ENCODE measurements at places on chromosomes 2 and 18.

DNA sequence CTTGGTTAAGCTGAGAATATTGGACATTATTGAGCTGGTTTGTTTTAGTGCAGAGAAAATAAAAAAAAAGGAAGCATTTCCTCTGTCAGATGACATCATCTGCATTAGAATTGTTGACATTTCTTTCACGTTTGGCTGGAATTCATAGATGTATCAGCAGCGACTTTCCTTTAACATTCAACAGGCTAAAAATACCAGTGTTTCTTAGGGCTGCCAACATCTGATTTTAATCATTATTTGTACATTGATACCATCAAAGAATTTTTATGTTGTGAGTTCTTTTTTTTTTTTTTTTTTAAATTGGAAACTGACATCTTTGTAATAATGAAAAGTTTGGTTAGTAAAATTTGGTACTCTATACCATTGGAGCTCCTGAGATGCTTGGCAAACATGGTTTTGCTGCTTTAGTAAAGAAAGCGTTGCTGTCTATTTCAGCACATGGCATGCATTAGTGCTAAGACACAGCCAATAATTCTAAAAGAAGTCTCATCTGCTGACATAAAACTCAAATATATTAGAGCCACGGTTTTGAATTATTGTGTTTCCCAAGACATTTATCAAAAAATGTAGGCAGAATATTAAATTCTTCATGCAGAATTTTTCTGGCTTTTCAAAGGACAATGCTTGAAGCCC, 33.6 kb downstream of the GTF2A1L start:
- no peak for DNase-seq

DNA sequence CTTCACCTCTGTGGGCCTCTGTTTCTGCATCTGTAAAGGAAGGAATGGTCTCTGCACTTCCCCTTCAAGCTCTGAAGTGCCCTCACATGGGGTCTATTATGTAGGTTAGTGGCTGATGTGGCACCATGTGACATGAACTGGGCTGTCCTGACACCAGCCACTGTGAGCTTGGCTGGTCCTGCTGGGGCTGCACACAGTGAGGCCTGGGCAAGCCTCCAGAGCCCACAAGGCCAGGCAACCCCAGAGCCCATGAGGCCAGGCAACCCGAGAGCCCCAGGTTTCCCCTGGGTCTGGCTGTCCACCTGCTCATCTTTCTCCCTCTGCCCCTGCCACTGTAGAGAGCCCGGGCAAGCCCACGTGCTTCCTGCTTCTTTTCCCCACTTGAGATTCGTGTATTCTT, 150.1 kb upstream of the SMAD2 start:
- no peak for DNase-seq

- DNase-seq: no peak
Measured at GRCh38 chr2:34123996-34124785, 525.1 kb upstream of the FAM98A start.

DNA sequence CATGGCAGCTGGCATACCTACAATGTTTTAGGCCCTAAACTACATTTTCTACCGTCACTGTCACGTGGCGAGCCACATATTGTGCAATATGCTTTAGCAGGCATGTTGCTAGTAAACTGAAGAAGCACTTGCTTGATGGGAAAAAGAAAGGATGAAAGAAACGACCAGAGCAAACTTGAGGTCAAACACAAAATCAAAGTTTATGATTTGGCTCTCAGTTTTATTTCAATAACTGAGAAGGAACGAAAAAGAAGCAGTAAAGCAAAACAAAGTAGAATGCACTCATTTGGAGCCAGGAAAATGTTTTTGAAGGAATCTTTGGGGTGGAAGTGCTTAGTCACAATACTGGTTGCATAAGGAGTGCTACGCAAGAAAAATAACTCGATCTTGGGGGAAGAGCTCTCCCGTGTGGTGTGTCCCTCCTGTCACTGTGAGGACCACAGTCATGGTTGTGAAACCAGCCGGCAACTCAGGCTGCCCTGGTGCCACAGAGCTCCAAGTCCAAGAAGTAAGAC, 349.8 kb downstream of the RBM43 start:
- DNase-seq: no peak
